Mesothelial cell of epicardium (in vitro differentiated cells): ENCODE measurements at places on chromosomes 1 and 21.

DNA sequence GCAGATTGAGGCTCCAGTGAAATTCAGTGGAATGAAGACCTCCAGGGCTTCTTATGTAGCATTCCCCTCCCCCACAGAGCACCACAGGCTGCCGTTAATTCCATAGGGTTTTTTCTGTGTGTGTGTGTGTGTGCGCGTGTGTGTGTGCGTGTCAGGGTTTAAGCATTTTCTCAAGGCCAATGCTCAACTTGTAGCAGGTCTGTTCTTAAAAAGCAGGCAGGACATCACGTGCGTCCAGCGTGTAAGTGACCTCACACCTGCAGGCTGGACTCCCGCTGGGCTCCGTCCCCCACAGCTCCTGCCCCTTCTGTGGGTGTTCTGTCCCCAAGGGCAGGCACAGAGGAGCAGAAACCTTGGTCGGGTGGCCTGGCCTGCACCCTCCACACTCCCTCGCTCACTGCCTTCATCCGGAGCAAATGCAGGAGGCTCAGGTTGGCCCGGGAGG, 5.3 kb downstream of the PRDM16 start:
- no peaks in the 10 kb centered on the region for H3K36me3 ChIP-seq
- H3K4me3 ChIP-seq = no peak overlapping the region
- peaks cover 5% of the 10 kb centered on the region for H3K4me1 ChIP-seq
- no peak overlapping the region for H3K27ac ChIP-seq
- no peak for DNase-seq

GRCh38 chr21:33403786-33404585, 773 bp downstream of the IFNGR2 start:
- peak overlapping the region; percentile 96 for H3K4me3 ChIP-seq
- no peaks in the 10 kb centered on the region for H3K27me3 ChIP-seq
- peak overlapping the region; percentile 98 for H3K27ac ChIP-seq
- peaks cover 3% of the 10 kb centered on the region for H3K36me3 ChIP-seq

DNA sequence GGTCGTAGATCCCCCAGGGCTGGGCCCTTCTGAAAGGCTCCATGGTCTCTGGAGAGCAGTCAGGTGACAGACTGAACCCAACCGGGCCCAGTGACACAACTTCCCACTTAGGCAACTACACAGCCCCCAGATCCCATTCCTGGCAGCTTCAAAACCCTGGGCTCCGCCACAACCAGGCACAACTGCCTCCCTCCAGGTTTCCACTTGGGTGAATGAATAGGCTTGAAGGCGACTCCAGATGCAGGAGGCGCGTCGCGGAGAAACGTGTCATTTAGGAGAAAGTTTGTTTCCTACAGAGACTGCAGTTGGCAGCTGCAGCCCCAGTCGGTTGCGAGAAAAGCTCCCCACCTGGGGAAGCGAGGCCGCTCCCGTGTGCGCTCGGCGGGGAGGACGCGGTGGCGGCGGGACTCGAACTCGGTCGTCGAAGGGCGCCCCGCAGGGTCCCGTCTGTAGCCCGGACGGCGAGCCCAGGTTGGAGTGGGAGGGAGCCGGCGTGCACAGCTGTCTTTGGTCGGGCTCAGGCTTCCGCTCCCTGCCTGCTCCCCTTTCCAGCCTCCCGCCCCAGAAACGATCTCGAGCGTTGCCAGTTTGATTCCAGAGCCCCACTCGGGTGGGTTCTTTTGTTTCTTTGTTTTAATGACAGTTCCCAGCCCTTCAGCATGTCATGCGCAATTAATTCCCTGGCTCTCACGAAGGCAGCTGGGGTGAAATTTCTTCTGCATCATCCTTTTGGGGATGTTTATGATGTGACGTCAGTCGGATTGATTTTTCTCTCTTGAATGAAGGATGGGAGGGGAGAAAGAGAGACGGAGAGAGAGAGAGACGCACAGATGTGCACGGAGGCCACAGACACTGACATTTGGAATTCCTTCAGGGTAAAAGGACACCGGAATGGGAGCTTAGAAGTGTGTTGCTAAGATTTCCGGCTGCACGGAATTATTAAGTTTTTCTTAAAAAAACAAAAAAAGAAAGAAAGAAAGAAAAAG, 862 bp upstream of the SGIP1 start:
- peak overlapping the region; percentile 86 for H3K4me3 ChIP-seq
- H3K4me1 ChIP-seq = peaks cover 19% of the 10 kb centered on the region
- H3K36me3 ChIP-seq = no peaks in the 10 kb centered on the region
- DNase-seq = no peak
- peak overlapping the region; percentile 47 for H3K27ac ChIP-seq

DNA sequence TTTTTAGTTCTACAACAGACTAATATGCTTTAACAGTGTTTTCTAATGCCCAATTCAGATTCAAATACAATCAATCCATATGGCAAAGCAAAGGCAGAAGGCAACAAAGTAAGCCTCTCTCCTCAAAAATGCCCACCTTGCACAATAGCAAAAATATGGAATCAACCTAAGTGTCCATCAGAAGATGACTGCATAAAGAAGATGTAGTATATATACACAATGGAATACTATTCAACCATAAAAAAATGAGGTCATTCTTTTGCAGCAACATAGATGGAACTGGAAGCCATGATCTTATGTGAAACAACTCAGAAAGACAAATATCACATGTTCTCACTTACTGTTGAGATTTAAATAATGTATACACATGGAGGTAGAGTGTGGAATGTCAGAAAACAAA, 80.7 kb downstream of the EIF4G3 start:
- no peak for DNase-seq
- no peak overlapping the region for H3K27ac ChIP-seq
- H3K4me1 ChIP-seq = no peaks in the 10 kb centered on the region
- no peak overlapping the region for H3K4me3 ChIP-seq
- no peaks in the 10 kb centered on the region for H3K27me3 ChIP-seq

GRCh38 chr1:57832612-57833011, 408.8 kb upstream of the DAB1 start:
- peaks cover 24% of the 10 kb centered on the region for H3K27me3 ChIP-seq
- no peaks in the 10 kb centered on the region for H3K36me3 ChIP-seq
- no peak for DNase-seq
- H3K4me3 ChIP-seq = no peak overlapping the region
- H3K27ac ChIP-seq = no peak overlapping the region

DNA sequence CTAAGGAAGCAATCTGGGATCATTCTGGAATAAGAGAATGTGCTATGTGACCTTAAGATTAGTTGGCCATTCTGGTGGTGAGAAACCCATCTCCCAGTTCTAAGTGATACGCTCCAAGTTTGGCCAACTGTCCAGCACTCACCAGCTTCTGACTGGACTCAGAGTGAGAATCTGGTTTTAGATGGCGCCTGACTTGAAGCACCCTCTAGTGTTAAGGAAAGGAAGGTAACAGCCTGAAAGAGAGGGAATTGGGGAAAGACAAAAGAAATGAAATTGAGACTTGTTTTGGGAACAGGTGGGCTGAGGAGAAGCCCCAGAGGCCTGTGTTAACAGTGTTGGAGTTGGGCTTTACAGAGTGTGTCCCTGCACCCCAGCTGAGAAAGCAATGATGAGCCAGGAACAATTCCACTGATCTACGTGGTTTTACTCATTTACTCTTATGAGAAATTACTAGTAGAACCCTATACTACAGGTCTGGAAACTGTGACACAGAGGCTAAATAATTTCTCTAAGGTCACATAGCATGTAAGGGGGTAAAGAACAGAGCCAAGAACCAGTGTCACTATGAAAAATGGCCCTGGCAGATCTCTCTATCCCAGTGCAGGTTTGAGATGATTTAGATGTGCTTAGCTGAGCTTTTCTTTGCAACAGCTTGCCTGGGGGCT, 9.3 kb upstream of the FCAMR start:
- H3K4me3 ChIP-seq = no peak overlapping the region
- no peak for DNase-seq
- peaks cover 46% of the 10 kb centered on the region for H3K27me3 ChIP-seq

DNA sequence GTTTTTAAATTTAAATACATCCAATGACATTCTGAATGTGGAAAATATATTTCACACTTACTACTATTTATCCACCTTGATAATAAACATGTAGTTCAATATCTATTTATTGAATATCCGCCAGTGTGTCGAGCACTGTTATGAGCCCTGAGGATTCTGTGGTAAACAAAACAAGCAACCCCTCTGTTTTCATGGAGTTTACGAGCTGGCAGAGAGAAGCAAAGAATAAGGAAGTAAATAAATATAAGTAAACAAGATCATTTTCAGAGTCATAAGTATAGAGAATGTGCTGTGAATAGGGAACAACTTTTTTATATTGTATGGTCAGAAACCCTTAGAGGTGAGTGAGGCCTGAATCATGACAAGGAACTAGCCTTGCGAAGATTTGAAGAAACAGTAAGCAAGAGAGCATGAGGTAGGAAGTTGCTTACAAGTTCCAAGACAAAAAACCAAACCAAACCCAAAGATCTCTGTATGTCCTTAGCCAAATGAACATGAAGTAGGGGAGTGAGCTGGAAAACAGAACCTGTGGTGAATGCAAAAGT, 6.4 kb upstream of the SERBP1 start:
- H3K27ac ChIP-seq = no peak overlapping the region
- H3K4me3 ChIP-seq = no peak overlapping the region
- H3K36me3 ChIP-seq = no peaks in the 10 kb centered on the region
- no peak for DNase-seq
- H3K27me3 ChIP-seq = no peaks in the 10 kb centered on the region

GRCh38 chr1:7220712-7221252, 435.5 kb downstream of the CAMTA1 start:
- no peak for DNase-seq
- peaks cover 35% of the 10 kb centered on the region for H3K27me3 ChIP-seq
- H3K36me3 ChIP-seq = no peaks in the 10 kb centered on the region
- H3K4me3 ChIP-seq = no peak overlapping the region
- no peak overlapping the region for H3K27ac ChIP-seq

DNA sequence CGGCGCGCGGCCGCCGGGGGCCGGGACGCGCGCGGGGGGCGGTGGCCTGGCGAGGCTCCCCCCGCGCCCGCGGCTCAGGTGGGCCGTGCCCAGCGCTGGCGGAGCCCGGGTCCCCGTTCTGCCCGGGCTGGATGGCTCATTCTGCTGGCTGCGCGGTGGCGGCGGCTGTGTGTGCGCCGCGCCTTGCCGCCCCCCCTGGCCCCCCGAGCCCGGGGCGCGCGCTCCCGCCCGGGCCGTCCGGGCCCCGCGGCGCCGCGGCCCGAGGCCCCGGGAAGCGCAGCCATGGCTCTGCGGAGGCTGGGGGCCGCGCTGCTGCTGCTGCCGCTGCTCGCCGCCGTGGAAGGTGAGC, at the start of gene EPHB2:
TSS of gene EPHB2 (plus strand) at position 139 of the 349 bp plus-strand sequence. CDS start at position 283, 144 bp downstream.
- peak within 1 kb of the TSS; percentile 83 for H3K4me3 ChIP-seq
- H3K4me1 ChIP-seq = peaks cover 53% of the 10 kb centered on the region
- H3K27ac ChIP-seq = peak within 1 kb of the TSS; percentile 93
- no peak for DNase-seq

GRCh38 chr1:177978530-177978929, 8.7 kb upstream of the SEC16B start:
- no peak overlapping the region for H3K4me3 ChIP-seq
- no peak overlapping the region for H3K27ac ChIP-seq

- no peak for DNase-seq
- peaks cover 17% of the 10 kb centered on the region for H3K4me1 ChIP-seq
- H3K4me3 ChIP-seq = peak overlapping the region; percentile 81
- peaks cover 4% of the 10 kb centered on the region for H3K36me3 ChIP-seq
- H3K27me3 ChIP-seq = no peaks in the 10 kb centered on the region
Measured at GRCh38 chr1:36089393-36090121, 865 bp downstream of the ADPRS start.

GRCh38 chr1:9075022-9075421, 5.6 kb upstream of the SLC2A5 start:
- H3K27ac ChIP-seq = no peak overlapping the region
- no peak for DNase-seq
- H3K27me3 ChIP-seq = no peaks in the 10 kb centered on the region
- H3K4me3 ChIP-seq = no peak overlapping the region
- H3K36me3 ChIP-seq = no peaks in the 10 kb centered on the region
- H3K4me1 ChIP-seq = peaks cover 15% of the 10 kb centered on the region

- peaks cover 38% of the 10 kb centered on the region for H3K27me3 ChIP-seq
- no peak overlapping the region for H3K27ac ChIP-seq
- no peaks in the 10 kb centered on the region for H3K36me3 ChIP-seq
- no peak overlapping the region for H3K4me3 ChIP-seq
- DNase-seq = no peak
- no peaks in the 10 kb centered on the region for H3K4me1 ChIP-seq
Measured at GRCh38 chr1:36565576-36566501, 83.1 kb upstream of the CSF3R start.

- DNase-seq = no peak
- peak overlapping the region; percentile 47 for H3K4me3 ChIP-seq
- peaks cover 2% of the 10 kb centered on the region for H3K36me3 ChIP-seq
Measured at GRCh38 chr1:155218854-155219591, 10.5 kb downstream of the MTX1 start.

DNA sequence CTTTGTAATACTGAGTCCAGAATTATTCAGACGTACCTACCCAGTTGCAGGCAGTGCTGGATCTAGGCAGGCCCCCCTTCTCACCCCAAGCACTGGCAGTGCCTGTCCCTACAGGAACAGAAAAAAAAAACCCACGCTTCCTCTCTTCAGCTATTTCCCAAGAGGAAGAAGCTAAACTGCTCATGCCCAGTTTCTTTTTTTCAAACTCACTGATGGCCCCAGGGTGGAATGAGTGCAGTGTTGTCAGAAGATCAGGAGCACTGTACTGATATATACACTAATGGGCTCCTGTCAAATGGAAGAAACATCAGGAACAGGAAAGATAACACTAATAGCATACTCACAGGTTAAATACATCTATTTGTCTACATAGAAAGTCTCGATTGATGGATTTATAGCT, 28.2 kb upstream of the DOCK7 start:
- DNase-seq = no peak
- H3K4me1 ChIP-seq = peaks cover 16% of the 10 kb centered on the region
- H3K4me3 ChIP-seq = no peak overlapping the region

- H3K4me3 ChIP-seq = no peak overlapping the region
- no peak overlapping the region for H3K27ac ChIP-seq
- DNase-seq = no peak
- peaks cover 24% of the 10 kb centered on the region for H3K27me3 ChIP-seq
Measured at GRCh38 chr1:114100148-114100547, 53.5 kb downstream of the SYT6 start.

DNA sequence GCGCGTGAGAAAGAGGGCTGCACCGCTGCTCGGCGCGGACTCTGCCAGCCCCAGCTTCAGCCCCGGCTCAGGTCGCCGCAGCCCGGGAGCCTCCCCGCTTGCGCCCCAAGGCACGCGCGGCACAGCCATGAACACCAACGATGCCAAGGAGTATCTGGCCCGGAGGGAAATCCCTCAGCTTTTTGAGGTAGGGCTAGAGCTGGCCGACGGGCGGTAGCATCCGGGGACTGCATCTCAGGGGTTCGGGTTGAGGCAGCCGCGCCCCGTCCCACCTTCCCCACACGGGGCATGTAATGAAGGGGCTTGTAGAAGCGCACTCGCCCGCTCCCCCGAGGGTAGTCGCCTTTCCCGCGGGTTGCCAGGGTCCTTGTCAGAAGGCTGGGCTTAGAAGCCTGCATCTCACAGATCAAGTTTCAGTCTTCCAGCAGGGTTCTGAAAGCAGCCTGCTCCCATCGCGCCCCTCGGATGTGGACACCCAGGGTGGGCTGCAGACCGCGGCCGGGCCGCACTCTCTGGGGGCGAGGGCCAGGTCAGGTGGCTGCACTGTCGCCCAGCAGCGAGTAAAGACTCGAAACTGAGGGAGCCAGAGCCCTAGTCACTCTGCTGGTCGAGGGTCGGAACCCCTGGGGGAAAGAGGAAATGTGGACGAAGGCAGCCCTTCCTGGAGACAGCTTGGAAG, 507 bp downstream of the AK5 start:
- no peak overlapping the region for H3K27ac ChIP-seq
- H3K27me3 ChIP-seq = peaks cover 87% of the 10 kb centered on the region
- H3K4me1 ChIP-seq = peaks cover 8% of the 10 kb centered on the region
- peak; percentile 41 for DNase-seq
